ENCODE measurements at places on chromosomes 2 and 18.

DNA sequence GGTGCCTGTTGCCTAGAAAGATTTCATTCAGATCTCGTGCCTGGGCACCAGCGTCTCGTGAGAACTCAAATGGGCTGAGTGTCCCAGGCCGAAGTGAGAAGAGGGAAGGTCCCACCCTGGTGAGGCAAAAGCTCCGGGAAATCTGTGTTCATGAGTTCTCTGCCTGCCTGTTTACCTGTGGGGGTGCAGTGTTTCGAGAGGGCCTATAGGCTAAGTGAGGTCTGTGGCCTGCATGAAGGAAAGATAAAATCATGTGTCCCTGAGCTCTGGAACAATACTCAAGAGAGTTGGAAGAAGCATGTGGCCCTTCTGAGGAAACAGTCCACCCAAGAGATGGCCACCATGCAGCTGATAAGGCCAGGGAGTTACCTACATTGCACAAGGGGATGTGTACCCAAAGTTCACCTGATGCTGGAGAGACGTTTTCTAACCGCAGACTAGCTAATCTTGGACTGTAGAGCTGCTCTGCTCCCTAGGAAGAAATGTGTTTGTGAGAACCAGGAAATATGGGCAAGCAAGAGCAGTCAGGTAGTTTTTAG is 63.5 kb upstream of the ST3GAL5 start:
- DNase-seq = no peak

GRCh38 chr2:160269365-160269764 is 69.3 kb upstream of the ITGB6 start:
- DNase-seq = no peak

GRCh38 chr2:15933184-15933845 is 7.0 kb upstream of the MYCN start:
- DNase-seq = no peak

- no peak for DNase-seq
Observed at GRCh38 chr2:30677231-30677630, 130.0 kb downstream of the CAPN13 start.

- DNase-seq = no peak
Observed at GRCh38 chr18:68833756-68834155, 35.9 kb downstream of the CCDC102B start.

DNA sequence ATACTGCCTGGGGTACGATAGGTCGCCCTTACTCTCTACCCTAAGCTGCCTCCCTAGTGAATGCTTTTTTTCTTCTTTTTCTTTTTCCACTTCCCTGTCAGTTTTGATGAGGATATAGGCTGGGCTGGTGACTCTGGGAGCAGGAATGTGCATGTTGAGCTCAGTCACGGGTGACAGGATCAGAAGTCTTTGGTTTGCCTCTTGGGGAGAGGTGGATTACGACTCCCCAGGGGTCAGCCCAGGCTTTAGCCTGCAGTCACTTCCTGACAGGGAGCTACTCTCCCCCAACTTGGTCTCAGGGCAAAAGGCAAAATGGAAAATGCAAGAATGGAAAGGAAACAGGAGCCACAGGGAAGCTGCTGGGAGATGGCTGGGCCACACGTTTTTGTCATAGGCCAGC is 57.3 kb downstream of the THNSL2 start:
- no peak for DNase-seq

- DNase-seq = no peak
Observed at GRCh38 chr2:138421971-138422335, 79.6 kb upstream of the SPOPL start.

DNA sequence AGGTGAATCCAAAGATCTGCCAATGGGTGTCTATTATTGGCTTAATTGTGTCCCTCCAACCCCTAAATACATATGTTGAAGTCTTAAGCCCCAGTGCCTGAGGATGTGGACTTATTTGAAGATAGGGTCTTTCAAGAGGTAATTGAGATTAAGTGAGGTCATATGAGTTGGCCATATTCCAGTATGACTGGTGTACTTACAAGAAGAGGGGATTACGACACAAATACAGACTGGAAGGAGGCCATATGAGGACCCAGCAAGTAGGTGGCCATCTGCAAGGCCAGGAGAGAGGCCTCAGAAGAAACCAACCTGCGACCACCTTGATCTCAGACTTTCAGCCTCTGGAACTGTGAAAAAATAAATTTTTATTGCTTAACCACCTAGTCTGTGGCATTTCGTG is 121.1 kb upstream of the FN1 start:
- no peak for DNase-seq

GRCh38 chr2:62281663-62282062 is 85.7 kb downstream of the B3GNT2 start:
- DNase-seq = no peak

GRCh38 chr2:97988722-97989121 is 7.0 kb downstream of the TMEM131 start:
- no peak for DNase-seq

DNA sequence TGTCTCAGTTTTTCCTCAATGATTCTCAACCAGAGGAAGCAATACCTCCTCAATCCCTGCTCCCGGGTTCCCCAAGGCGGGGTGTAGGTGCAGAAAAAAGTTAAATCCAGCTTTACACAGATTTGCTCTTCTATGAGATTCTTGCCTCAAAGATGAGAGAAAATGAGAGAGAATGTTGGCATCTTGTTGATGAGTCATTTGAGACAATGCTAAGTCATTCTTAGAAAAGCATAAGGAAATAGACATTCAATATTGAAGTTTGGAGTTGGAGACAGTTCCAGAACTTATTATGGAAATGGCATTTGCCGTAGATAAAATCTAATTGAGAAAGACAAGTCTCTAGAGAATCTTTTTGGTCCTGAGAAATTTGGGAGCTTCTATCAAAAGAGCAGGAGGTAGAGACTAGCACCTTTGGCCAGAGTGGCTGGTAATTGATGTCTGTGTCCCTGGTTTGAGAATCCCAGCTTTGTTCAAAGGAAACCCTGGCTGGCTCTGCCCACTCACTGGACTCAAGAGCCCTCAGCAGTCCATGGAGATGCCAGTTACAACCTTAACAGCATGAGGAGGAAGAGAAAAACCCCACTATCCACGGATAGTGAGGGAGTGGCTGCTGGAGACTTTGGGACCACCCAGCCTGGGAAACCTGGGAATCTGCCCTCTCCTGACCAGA is 181.2 kb downstream of the FAM124B start:
- no peak for DNase-seq

DNA sequence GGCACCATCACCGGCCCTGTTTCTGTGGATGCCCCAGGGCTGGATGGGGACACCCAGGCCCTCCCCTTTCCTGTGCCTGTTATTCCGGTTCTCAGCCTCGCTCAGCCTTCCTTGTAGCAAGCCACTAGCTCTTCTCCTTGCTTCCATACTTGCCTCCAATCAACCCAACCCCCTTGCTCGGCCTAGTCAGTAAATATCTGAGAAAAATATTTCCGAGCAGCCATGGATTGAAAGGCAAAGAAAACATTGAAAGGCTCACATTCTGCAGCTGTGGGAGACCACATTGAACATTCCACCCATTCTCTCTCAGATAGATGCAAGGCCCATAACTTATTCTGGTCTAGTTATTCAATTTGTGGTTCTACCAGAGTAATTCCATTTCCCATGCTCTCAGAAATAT is 114.9 kb downstream of the SPP2 start:
- DNase-seq = no peak

DNA sequence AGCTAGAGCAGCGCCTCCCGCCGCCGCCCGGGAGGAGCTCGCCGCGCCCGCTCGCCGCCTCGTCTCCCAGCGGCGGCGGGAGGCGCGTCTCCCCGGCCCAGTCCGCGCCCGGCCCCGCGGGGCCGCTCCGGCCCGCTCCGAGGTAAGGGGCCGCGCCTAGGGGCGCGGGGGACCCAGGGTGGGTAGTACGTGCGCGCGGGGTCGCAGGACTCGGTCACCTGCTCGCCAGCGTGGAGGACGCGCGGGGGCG is 259 bp downstream of the NPAS2 start:
- DNase-seq = no peak

GRCh38 chr18:79599441-79599931 is 80.1 kb upstream of the CTDP1 start:
- no peak for DNase-seq

- no peak for DNase-seq
Observed at GRCh38 chr18:45802814-45803492, 22.5 kb upstream of the SIGLEC15 start.

DNA sequence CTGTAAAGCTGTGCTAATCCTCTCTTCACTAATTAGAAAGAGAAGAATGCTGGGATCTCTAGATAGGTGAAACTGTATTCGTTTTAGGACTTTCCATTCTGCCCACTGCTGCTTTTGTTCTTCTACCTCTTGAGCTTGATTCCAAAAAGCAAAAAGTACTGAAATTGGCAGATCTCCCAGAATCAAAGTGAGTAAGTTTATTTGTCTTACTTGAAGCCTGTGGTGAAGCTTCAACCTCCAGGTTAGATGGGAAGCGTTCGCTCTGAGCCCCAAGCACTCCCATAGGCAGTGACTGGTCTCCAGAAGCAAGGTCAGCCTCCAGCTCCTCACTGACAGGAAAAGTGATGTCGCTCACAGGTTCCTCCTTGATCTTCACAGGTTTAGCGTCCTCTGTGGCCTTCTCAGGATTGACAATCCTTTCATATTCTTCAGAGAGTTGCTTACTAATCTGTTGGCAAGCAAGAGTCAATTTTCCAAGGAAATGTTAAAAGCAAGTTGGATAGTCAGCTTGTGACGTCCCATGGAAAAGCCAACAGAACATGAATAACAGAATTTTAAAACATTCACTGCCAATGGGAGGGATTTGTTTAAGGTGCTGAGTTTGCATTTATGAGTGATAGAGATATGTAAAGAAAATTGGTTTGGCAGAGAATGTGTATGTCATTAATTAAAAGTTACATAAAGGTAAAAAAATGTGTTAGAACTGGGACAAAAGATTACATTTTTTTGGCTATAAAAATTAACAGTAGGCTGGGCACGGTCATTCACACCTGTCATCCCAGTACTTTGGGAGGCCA is 8.1 kb downstream of the SUPT7L start:
- DNase-seq = no peak

DNA sequence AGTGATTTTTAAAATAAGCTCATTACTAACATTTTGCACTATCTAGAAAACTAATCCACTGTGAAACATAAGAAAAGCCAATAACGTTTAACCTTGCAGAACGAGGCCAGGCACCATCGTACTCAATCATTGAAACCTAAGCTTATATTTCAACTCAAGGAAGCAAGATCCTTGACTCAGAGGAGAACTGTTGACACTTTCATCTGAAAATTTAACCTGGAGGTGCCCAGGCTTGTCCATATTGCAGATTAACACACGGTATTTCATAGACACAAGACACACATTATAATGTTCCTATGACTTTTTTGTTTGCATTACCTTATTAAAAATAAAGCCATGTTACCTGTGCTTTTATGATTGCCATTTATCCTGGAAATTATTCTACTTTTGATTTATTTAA is 89.6 kb downstream of the ZNF385B start:
- DNase-seq = no peak

GRCh38 chr18:5145168-5145825 is 51.8 kb downstream of the AKAIN1 start:
- no peak for DNase-seq

DNA sequence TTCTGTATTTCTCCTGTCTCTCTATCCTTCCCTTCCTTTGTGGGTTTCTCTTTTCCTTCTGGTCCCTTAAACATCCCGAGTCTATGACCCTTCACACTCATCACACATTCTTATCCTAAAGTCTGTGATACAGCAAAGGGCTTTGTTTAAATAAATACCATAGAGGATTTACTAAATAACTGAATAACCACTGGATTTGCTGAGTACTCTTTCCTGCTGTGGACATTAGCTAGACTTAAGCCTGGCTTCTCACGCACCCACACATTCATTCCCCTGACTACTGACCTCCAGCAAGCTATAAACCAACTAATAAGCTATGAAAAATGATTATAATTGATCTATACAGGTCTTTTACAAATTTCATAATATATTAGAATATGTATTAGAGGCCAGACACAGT is 76.6 kb downstream of the COL4A3 start:
- no peak for DNase-seq
